ENCODE measurements at places on chromosomes 16 and 17. TPM values are rescaled to one million over a fixed set of nuclear protein-coding genes. Genes with fewer than 3 reads are reported as not detected.

The PIPOX gene
- total RNA-seq, result 0.21 TPM

The MEOX1 gene
- not detected for total RNA-seq

The PRRT2 gene
- 0.66 TPM for total RNA-seq

The HBA2 gene
- 0.55 TPM for total RNA-seq

The OR1F1 gene
- 0.38 TPM for total RNA-seq

The SPIRE2 gene
- 6.6 TPM for total RNA-seq

The SMIM36 gene
- not detected for total RNA-seq

The HBQ1 gene
- 6.9 TPM for total RNA-seq

The NAGS gene
- total RNA-seq, result 1.1 TPM

The CACNB1 gene
- 4.9 TPM for total RNA-seq

The SHCBP1 gene
- total RNA-seq, result 26.4 TPM

The KRT31 gene
- not detected for total RNA-seq

The NHLRC4 gene
- 0.25 TPM for total RNA-seq

The C17orf100 gene
- total RNA-seq, result 3.3 TPM

The ZG16B gene
- 0.91 TPM for total RNA-seq

The EME1 gene
- total RNA-seq, result 14.4 TPM

The GRAP gene
- 0.28 TPM for total RNA-seq

The ITGAD gene
- not detected for total RNA-seq

The SGSM2 gene
- 43.4 TPM for total RNA-seq

The IGFALS gene
- total RNA-seq, result not detected

The RSKR gene
- 4.3 TPM for total RNA-seq

The CYTH1 gene
- 40.3 TPM for total RNA-seq

The CD300E gene
- total RNA-seq, result not detected

The ZNF624 gene
- 2.7 TPM for total RNA-seq

The PFN1 gene
- total RNA-seq, result 3,052 TPM

The IL34 gene
- total RNA-seq, result 0.66 TPM

The FBXW10 gene
- 1.1 TPM for total RNA-seq

The KREMEN2 gene
- total RNA-seq, result 2.3 TPM

All from A549 treated with RU486 at 1 μM for 4 hours (cell line).